Fibroblast of villous mesenchyme (primary cell): ENCODE measurements at places on chromosomes 7 and 10.

DNA sequence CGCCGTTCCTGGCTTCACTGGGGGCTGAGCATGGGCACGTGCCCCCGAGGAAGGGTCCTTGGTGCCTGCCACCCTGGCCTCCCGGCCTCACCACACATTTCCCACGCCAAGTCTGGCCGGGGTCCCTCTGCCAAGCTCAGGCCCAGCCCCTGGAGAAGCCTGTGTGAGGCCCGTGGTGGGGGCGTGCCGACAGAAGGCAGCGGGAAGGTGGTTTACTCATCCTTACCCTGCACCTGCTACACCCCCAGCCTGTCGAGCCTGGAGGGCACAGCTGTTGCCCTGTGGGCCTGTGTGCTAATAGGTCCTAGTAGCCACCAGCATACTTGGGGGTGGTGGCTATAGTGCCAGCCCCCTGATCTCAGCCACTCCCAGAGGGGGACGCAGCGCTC, 46.7 kb downstream of the NKX6-2 start:
- no peak for DNase-seq

DNA sequence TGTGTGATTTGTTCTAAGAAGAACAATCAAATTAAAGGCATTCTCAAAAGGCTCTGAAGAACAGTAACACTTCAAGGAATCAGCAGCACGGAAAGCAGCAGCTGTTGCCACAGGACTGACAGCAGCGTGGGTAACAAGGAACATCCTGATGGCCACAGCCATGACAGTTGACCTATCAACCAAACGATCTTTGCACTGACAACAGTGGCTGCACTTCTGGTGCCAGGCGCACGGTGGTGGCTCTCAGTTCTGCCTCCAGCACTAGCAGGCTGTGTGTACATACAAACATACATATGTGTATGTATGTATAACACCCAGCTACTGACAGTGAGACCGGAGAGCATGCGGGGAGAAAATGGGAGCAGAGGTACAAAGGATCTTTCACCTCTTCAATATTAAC, 114.1 kb downstream of the ZFAND4 start:
- no peak for DNase-seq

GRCh38 chr7:137577184-137577583, 233.7 kb upstream of the PTN start:
- DNase-seq = no peak

GRCh38 chr10:5284311-5285057, 80.3 kb upstream of the UCN3 start:
- DNase-seq = peak; percentile 68

DNA sequence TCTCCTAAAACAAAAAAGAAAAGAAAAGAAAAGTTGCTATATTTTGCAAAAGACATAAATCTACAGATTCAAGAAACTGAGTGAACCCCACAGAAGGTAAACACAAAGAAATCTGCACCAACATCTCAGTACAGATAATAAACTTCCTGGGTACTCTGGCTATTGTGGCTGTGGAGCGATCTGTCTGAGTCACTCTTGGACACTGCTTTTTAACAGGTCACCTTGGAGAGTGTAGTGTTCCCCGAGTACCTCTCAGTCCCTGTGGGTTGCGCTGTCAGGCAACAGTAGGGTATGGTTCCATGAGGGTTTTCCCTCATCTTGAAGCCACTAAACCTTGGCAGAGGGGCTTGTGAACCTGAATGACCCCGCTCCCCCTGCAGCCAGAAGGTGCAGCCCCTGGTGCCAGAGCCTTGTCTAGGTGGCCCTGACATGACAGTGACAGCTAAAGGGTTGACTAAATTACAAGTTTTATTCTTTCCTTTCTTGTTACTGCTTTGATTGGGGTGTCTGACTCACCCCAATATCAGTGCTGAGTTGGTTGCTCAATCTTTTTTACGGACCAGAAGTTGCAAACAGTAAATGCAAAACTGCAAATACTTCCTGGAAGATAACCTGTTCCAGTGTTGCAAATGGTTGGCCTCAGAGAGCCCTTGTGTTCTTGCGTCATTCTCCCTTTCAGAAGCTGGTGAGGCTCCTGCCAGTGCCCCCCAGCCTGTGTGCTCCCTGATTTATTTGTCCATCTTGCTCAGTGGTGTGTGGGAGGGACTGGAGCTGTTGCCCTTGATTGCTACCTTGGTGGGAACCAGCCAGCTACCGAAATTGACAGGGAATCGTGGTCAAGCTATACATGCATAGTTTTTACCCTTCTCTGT, 30.6 kb downstream of the POR start:
- peak; percentile 94 for DNase-seq

DNA sequence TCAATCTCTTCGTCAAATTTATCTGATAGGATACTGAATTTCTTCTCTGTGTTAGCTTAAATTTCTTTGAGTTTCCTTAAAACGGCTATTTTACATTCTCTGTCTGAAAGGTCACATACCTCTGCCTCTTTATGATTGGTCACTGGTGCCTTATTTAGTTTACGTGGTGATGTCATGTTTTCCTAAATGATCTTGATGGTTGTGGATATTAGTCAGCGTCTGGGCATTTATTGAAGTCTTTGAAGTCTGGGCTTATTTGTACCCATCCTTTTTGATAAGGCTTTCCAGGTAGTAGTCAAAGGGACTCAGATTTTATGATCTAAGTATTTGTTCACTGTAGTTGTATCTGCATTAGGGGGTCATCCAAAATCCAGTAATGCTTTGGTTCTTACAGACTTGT, 1407.5 kb upstream of the LRRTM3 start:
- DNase-seq = no peak

- no peak for DNase-seq
Measured at GRCh38 chr7:151850491-151851124, 26.3 kb downstream of the PRKAG2 start.

- no peak for DNase-seq
Measured at GRCh38 chr10:123236126-123236525, 81.9 kb downstream of the BUB3 start.

DNA sequence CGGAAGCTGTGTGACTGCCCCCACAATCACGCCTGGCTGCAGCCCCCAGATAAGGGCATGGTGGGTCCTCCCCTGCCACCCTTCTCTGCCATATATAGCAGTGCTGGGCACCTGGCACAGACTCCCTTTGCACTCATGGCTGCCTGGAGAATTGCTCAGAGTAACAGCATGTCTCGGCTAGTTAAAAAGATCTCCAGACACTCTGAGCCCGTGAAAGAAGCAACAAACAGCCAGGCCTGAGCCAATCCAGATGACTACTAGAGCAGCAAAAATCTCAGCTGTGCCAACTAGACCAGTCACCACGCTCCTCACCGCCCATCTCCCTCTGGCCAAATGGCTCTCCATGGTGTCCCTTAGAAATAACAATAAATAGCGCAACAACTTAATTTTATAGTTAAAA, 71.3 kb downstream of the PARD3 start:
- peak; percentile 34 for DNase-seq

- peak; percentile 48 for DNase-seq
Measured at GRCh38 chr7:33807779-33808482, 97.4 kb upstream of the BMPER start.

DNA sequence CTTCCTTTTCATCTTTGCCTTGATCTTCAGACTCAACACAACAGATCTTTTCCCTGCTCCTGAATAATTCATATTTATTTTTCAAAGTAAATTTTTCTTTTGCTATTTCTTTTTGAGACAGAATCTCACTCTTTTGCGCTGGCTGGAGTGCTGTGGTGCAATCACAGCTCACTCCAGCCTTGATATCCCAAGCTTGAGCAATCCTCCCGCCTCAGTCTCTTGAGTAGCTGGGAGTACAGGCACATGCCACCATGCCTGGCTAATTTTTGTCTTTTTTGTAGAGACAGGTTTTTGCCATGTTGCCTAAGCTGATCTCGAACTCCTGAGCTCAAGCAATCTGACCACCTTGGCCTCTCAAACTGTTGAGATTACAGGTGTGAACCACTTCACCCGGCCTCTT, 9.2 kb downstream of the RTKN2 start:
- DNase-seq = no peak

DNA sequence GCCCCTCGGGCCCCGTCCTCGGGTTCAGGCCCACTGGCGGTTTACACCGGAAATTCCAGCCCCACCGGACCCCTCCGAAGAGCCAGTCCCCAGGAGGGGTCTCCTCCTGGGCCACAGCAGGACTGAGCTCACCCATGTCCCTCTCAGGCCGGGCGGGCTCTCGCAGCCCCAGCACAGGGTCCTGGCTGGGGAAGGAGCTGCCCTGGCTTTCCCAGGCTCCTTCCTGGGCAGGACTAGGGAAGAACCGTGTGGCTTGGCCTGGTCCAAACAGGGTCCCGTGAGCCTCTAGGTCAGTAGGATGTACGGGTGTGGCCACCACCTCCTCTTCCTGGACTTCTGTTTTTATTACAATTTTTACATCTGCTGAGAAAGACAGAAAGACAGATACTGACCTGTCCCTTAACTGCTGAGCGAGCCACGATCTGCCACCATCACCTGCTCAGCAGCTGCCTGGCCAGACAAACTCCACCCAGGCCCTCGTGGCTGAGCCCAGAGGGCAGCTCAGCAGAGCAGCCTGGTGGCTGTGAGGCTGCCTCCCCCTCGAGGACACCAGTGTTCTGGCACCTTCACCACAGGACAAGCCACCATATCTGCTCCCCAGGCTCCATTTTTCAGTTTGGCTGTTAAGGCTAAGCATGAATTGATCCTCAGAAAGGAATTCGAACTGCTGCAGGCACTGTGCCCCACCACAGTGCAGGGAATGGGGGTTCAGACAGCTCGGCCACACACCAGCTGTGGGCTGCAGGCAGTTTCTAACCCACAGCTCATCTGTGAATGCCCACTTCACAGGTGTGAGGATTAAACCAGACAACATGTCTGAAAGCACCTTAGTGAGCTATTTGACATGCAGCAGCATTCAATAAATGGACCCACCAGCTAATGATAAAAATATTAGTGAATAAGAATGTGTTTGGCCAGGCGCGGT, 14.5 kb upstream of the ZNF777 start:
- DNase-seq = no peak

DNA sequence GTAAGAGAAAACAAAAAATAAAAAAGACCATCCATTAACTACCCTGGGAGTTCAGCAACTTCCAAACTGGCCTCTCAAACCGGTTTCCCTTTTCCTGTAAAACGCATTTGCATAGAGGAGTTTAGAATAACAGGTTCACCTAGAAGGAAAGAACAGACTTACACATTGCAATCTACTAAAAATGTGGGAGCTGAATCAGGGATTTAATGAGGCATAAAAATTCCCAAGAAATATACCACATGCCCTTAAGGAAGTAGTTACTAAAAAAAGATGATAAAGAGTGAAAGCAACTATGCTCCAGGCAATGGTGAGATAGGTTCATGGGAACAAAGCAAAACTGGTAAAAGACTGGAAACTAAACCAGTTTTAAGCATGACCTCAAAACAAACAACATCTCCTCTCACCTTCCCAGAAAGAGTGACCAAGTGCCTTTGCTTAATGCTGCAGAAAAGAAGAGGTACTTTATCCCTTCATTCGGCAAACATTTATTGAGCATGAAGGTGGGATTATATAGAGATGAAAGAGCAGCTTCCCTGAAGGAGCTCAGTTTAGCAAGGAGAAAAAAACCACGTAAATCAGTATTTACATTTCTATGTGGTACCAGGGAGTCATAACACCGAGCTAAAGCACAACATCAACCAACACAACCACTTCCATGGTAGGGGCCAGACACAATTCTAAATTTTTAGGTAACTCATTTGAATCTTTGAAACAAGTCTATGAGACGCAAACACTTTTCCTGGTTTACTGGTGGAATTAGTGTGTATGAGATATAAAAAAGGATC, 152.8 kb downstream of the SGMS1 start:
- DNase-seq = peak; percentile 19

DNA sequence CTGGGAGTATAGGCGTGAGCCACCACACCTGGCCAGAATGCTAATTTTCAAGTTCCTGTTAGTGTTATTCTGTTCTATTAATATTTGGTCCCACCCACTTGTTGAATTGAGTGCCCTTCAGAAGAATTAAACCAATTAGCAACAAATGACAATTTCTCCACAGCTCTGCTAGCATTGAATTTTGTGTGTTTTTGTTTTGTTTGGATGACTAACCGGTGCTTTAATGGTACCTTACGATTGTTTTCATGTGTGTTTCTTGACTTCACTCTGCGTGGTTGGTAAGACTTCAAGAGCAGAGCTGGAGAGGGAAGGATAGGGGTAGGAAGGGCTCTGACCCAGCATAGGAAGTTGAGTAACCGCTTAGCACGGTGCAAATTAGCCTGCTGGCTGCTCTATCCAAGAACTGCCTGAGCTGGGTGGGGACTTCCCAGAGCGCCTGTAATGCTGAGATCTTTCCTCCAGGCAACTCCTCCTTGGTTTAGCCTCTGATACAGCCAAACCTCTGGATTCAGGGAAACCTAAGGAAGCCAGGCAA, 4.6 kb downstream of the ARPC1B start:
- peak; percentile 93 for DNase-seq

DNA sequence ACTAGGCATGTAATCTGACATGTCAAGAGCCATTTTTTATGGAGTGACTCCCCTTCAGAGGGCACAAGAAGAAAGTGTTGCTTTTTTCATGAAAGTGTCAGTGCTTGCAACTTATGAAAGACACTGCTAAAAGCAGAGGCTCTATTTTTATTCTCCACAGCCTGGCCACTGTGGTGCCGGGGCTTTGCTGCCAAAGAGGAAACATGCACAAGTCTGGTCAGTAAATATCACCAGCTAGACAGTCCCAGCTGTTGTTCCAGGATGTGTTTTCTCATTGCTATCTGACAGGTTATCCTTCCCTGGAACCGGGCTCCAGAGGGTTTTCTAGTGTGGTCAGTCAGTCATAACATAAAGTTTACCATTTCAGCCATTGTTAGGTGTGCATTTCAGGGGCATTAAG, 180.7 kb upstream of the PITRM1 start:
- DNase-seq = no peak

GRCh38 chr10:22931948-22932347, 4.1 kb downstream of the ARMC3 start:
- peak; percentile 33 for DNase-seq

DNA sequence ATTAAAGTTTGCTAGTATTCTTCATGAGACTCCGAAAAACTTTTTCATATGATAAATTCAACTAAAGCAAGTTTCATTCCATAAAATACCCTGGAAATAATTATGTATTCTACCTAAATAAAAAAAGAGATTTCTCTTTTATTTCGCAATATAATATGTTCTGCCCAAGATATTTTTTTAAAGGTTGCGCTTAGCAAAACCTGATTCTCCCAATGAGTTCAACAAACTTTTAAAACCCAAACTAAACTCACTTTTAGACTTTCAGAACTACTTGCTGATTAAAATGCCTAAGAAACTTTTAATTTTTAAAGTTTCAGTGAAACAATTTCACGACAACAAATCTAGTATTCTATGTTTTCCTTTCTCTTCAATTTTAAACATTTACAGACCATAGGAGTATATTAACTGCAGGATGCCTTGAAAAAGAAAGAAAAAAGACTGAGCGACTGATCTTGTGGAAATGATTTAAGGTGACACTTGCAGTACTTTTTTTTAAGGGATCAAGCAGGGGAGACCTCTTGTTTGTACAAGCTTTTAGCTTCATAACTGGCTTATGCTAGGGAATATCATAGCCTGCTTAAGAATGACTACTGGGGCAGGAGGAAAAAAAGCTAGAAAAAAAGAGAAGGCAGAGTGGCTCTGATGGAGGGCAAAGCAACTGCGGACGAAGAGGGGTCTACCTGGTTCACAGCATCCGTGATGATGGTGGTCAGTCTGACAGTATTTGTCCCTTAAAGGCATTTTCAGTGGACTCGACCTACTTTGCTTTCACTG, 1.5 kb downstream of the ZNF800 start:
- no peak for DNase-seq

- DNase-seq = no peak
Measured at GRCh38 chr10:100670828-100671479, 74.4 kb upstream of the PAX2 start.
